ENCODE measurements at places on chromosomes 1 and 21.

GRCh38 chr1:114462341-114462740 is 48.7 kb downstream of the TRIM33 start:
- DNase-seq: no peak

- no peak for DNase-seq
Measured at GRCh38 chr1:68796888-68797287, 300.0 kb upstream of the DEPDC1 start.

GRCh38 chr1:158417586-158417985 is 8.5 kb downstream of the OR10K2 start:
- no peak for DNase-seq

GRCh38 chr1:200767321-200767720 is 28.6 kb downstream of the CAMSAP2 start:
- DNase-seq: no peak
